Inflammatory macrophage (primary cell): ENCODE measurements at places on chromosomes 16 and 17.

DNA sequence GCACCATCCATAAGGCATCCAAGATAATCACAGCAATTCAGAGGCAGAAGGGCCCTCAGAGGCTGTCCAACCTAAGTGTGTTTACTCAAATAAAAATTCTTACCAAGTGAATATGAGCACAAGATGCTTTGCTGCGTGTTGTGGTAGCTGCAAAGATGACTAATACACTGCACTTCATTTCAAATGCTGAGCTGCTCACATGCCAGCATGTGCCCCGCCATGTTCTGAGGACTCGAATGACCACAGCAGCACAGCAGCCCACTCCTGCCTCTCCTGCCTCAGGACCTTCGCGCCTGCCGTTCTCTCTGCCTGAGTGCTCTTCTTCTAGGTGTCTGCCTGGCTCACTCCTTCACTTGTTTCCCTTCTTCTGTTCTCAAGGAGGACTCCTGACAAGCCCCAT is 19.0 kb downstream of the PIK3R5 start:
- no peak for DNase-seq

DNA sequence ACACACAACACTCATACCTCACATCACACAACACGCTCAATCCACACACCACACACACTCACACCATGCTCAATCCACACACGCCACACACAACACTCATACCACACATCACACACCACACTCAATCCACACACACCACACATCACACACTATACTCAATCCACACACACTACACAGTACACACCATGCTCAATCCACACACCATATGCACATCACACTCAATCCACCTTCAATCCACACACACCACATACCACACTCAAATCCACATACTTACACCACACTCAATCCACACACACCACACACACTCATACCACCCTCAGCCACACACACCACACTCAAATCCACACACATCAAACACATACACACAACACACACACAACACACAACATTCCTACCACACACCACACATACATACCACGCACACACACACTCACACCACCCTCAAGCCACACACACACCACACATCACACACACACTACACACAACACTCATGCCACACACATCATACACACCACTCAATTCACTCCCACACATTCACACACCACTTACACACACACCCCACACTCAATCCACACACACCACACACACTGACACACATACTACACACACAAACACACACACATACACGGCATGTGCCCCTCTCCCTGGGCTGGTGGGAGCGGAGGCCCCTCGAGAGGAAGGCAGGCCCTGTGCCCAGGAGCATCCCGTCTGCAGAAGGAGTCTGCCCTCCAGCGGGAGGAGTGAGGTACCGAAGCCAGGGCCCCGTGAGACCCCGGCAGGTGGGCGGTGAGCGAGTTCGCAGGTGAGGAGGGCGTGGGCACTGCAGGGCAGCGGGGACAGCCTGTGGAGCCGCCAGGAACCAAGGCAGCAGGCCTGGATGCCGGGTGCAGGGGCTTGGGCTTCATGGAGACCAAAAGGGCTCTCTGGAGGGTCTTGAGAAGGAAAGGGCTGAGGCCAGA is 33.1 kb upstream of the RPTOR start:
- no peak for DNase-seq

- DNase-seq = no peak
These were observed 919.1 kb upstream of the EEF2KMT start for GRCh38 chr16:6016530-6017184.

- no peak for DNase-seq
These were observed 29.9 kb upstream of the TNS4 start for GRCh38 chr17:40531051-40531991.

DNA sequence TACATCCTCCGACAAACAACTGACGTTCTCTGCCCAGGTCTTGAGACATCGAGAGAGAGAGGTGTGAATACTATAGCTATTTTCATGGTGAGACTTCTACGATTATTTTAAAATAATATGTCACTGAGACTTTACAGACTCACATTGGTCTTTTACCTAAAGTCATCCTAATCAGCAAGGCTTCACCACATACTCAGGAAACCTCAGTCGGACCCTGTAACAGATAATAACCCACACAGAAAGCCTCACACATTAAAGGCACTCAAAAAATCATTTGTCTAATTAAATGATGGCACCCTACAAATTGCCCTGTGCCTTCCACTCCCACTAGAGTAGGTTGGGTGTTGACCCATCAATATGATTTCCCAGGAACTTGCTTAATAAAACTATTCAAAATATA is 19.8 kb upstream of the SLC39A11 start:
- DNase-seq = no peak

DNA sequence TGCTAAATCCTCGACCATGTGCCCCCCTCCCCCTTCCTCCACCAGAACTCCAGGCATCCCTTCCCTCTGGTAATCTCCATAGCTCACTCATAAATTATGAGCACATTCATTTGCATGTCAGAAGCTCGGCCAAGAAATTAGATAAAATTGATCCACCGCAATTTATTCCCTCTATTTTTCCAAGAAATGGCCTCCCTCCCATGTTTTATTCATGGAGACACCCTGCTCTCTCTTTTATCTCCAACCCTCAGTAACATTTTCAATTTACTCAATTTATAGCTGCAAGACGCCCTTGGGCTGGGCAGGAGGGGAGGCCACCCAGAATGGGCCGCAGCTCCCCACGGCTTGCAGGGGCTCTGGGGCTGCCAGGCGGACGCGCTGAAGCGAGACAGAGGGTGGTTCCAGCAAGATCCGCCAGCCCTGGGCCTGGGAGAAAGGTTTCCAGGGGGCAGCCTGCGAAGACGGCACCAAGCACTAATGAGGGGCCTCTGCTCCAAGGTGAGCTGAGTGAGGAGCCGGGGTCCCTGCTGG is 54.7 kb upstream of the ZNF423 start:
- DNase-seq = no peak

GRCh38 chr17:57415751-57416207 is 159.5 kb downstream of the MSI2 start:
- DNase-seq = no peak

- peak; percentile 97 for DNase-seq
These were observed 27.0 kb downstream of the RSL1D1 start for GRCh38 chr16:11824362-11824761.

- no peak for DNase-seq
These were observed 6.7 kb upstream of the SEZ6 start for GRCh38 chr17:29012535-29012934.

DNA sequence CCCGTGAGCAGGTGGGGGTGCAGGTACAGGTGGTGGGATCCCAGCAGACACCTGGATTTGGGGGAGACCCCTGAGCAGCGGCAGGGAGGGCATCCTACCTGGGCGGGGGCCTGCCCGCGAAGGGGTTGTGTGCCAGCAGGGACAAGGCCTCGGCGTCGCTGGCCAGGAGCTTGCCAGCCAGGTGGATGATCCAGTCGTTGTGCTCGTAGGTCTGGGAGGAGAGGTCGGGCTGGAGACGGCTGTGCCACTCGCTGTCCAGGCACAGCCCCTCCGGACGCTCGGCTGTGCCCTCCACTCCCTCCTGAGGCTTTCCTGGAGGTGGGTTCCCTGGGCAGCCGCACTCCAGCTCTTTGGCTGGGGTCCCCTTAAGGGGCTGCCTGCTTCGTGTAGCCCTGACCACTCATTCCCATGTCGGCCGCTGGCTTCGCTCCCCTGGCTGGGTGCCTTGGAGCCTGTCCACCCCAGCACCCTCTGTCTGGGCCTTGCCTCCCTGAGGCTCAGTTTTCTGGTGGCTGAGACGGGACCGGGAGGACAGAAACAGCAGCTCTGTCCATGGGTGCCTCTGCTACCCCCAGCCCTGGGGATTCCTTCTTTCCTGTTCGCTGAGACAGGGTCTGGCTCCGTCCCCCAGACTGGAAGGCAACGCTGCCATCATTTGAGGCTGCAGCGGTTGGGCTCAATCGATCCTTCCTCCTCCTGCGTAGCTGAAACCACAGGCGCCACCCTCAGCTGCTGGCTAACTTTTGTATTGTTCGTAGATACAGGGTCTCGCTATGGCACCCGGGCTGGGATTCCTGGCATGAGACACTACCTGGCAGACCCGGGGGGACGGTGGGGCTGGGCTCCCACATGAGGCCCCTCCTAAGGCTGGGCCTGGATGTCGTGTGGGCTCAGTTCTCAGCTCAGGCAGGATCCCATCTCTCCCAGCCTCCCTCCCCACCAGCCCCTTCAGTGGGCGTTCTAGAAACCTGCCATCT is 68.6 kb upstream of the GNG13 start:
- DNase-seq = no peak

- no peak for DNase-seq
These were observed 341 bp downstream of the SLC7A6OS start for GRCh38 chr16:68310437-68310773.

- no peak for DNase-seq
These were observed 29.6 kb downstream of the HS3ST3B1 start for GRCh38 chr17:14330492-14330962.

- no peak for DNase-seq
These were observed 18.4 kb upstream of the ITGA3 start for GRCh38 chr17:50037321-50038107.

GRCh38 chr17:4896332-4897197 is 2.8 kb upstream of the C17orf107 start:
- DNase-seq = no peak

- no peak for DNase-seq
These were observed 40.1 kb upstream of the AMZ2 start for GRCh38 chr17:68207651-68208253.

GRCh38 chr17:29867643-29868181 is 62.3 kb downstream of the SSH2 start:
- no peak for DNase-seq

DNA sequence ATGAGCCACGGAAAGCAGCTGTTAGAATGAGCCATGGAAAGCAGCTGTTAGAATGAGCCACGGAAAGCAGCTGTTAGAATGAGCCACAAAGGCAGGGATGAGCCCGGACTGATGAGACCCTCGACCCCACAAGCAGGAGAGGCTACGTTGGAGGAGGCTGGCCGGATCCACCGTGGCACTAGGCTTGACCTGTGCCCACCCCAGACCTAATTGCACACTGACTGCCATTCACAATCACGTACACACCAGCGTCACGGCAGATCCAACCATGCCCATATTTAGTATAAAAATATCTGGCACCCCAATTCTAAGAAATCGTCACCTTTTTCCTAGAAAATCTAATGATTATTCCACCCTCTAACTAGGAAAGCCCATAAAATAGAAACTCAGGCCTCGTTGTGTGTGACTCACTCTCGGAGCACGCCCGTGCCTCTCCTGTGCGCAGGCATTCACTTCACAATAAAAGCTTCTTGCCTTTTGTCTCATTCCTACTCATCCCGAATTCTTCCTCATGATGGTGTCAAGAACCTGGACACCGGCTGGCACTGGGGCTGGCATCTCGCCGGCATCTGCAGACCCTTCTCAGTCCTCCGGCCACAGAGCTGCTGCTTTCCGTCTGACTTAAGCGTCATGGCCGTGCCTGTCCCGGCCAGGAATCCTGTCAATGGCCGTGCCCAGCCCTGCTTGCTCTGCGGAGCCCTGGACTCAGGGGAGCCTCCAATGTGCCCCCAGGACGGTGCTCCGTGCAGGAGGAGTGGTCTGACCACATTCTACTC is 5.5 kb upstream of the SECTM1 start:
- no peak for DNase-seq

GRCh38 chr16:86716649-86717048 is 138.3 kb downstream of the FOXL1 start:
- DNase-seq = no peak

DNA sequence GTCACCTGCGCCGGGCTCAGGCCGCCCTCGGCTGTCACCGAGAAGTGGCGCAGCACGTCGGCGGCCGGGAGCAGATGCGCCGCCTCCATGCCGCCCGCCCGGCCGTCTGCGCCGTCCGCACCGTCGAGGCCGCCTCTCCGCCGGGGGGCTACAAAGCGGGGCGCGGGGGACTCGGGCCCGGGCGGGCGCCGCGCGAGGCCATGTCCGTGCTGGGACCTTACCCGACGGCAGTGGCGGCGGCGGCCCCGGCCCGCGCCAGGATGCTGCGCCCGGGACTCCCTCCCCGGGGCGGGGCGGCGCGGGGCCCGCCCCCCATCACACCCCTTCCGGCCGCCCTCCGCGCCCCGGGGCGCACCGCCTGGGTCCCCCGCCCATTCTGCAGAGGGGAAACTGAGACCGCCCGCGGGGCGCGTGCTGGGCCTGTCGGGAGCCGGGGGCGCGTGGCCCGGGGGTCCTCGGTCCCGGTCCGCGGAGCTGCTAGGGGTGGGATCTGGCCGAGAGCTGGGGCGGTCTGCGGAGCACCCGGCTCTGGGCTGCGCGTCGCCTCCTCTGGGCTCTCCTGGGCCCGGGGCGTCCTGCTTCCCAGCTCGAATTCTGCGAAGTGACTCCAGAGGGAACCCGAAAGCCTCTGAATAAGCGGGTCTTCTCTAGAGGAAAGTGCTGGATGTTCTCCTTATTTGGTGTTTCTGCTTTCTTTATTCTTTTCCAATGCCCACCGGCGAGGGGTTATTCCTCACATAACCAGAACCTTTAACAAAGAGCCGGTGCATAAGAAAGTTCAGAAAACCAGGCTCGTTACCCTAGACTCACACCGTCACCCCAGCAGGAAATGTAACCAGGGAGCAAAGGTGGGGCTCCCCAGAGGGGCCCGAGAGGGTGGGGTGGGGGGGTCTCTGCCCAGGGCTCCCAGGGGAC is at the start of gene ATP2A3:
TSS of gene ATP2A3 (minus strand) at position 235 of the 915 bp plus-strand sequence. CDS start at position 89, 146 bp downstream.
- no peak for DNase-seq

- no peak for DNase-seq
These were observed 29.9 kb downstream of the BAIAP2 start for GRCh38 chr17:81064678-81065475.

DNA sequence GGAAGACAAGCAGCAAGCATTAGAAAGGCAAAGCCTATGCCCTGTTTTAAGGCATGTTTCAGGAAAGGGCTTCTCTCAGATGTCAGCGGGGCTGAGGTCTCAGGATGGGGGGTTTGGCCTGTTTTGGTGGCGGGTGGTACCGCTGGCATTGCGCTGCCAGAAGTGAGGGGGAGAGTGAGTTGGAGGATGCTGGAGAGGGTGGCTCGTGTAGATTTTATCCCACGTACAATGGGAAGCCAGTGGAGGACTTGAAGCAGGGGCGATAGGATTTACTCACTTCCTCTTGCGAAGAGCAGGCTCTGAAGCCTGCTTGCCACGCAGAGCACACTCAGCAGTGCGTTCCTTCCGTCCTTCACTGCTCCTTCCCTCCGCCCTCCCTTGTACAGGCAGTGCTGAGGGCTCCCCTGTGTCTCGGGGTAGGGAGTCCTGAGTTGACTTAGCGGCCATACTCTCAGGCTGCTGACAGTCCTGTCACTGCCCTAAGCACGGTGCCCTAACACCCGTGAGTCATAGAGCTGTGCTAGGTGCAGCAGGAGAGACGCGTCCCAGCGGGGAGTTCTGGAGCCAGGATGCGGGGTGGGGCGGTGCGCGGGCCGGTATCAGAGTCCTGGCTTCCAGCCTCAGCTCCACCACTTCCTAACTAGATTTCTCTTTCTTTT is 113.1 kb downstream of the SNX29 start:
- DNase-seq = peak; percentile 65

- peak; percentile 41 for DNase-seq
These were observed 37.4 kb downstream of the TK2 start for GRCh38 chr16:66512272-66513110.

DNA sequence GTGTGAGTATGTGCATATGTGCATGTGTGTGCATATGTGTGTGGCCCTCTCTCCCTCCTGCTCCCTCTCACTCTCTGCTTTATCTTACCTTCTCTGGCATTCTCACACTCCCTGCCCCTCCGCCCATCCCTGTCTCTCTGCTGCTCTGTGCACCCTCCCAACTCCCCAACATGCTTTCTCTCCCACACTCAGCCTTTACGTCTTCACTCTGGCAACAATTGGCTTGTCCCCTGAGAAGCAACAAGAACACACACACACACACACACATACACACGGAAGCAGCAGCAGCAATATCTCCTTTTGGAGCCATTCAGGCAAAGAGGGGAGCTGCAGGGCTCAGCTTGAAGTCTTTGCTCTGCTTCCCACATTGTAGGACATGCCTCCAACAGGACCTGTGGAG is 27.8 kb downstream of the PITPNM3 start:
- DNase-seq = no peak
